ENCODE measurements at places on chromosomes 7 and 10.

GRCh38 chr10:18594574-18595156, 56.7 kb downstream of the NSUN6 start:
- peaks cover 12% of the 10 kb centered on the region for H3K36me3 ChIP-seq
- H3K4me3 ChIP-seq = no peak overlapping the region
- H3K27ac ChIP-seq = no peak overlapping the region
- H3K27me3 ChIP-seq = no peaks in the 10 kb centered on the region
- no peaks in the 10 kb centered on the region for H3K4me1 ChIP-seq
- no peak for DNase-seq

GRCh38 chr10:53839440-53840039, 961.5 kb downstream of the PCDH15 start:
- no peak overlapping the region for H3K4me3 ChIP-seq
- no peaks in the 10 kb centered on the region for H3K27me3 ChIP-seq
- H3K36me3 ChIP-seq = no peaks in the 10 kb centered on the region
- H3K4me1 ChIP-seq = no peaks in the 10 kb centered on the region

DNA sequence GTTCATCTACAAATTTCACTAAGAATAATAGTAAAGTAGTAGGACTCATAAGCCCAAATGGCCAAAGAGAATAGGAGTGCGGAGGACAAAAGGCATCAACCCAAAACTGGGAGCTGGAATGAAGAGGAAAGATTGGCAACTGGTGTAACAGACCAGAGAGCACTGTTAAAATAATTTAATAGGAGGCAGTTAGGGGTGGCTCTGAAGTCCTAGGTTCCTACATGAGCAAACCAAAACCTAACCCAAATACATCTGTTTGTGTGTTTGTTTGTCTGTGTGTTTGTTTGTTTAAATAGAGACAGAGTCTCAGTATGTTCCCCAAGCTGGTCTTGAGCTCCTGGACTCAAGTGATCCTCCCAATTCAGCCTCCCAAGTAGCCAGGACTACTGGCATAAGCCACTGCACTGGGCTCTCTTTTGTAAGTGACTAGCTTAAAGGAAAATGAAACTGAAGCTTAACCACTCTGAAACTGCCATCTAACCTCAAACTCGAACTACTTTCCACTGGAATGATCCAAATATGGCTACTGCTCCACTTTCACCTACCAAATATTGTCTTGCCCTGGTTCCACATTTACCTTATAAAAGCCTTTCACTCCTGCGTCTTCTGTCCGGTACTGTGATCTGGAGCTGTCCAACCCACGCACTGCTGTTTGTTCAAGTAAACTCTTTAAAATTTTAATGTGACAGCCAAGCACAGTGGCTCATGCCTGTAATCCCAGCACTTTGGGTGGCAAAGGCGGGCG, 94.9 kb downstream of the AKR1D1 start:
- peaks cover 3% of the 10 kb centered on the region for H3K36me3 ChIP-seq
- peaks cover 3% of the 10 kb centered on the region for H3K4me1 ChIP-seq
- no peak overlapping the region for H3K4me3 ChIP-seq
- no peak overlapping the region for H3K27ac ChIP-seq
- no peak for DNase-seq
- H3K27me3 ChIP-seq = peaks cover 53% of the 10 kb centered on the region

DNA sequence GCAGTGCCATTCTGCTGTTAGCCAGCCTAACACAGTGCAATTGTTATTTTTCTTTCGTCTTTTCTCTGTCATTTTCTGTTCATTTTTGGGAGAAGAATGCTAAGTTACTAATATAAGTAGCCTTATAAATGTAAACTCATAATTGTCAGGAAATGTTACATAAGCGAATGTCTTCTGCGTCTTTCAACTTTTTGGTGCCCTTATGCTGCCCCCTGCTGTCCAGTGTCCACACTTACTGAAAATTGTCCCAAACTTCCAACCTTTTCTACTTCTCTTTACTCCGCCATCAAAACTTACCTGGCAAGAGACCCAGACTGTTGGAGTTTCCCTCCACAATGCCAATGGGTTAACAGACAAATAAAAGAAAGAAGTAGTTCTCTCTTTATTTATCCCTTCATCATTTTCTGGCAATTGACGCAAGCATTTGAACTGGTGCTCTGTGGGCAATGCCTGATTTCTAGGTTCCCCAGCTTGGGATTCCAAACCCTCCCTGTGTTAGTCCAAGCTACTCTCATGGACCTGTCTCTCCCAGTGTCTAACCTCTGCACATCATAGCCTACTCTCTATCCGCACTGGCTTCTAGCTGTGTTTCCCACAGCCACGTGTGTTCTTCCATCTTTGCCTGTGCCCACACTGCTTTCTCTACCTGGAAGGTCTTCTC, 21.0 kb upstream of the EPC1 start:
- no peaks in the 10 kb centered on the region for H3K27me3 ChIP-seq
- DNase-seq = peak; percentile 73
- H3K27ac ChIP-seq = peak overlapping the region; percentile 59
- peaks cover 23% of the 10 kb centered on the region for H3K4me1 ChIP-seq
- peaks cover 39% of the 10 kb centered on the region for H3K36me3 ChIP-seq

DNA sequence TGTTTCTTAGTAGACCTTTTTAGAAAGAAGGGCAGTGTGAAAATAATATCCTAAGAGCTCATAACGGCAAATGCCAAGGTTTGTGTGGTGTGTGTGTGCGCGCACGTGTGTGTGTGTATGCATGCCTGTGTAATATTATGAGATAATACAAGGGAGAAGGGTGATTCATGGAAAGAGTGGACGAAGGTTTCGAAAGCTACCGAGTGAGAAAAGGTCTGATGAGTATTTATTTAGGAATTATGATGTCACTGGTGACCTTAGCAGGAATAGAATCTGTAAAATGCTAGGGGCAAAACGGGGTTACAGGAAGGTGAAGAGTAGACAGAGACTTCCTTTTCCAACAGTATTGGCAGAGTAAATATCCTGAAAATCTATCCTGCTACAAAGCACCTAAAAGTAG, 107.3 kb downstream of the AHR start:
- H3K27ac ChIP-seq = no peak overlapping the region
- DNase-seq = no peak
- peaks cover 15% of the 10 kb centered on the region for H3K4me1 ChIP-seq

All from effector memory CD8-positive, alpha-beta T cell (primary cell).